ENCODE measurements at places on chromosomes 1 and 21.

GRCh38 chr1:190563230-190563629 lies 85.6 kb upstream of the BRINP3 start:
- no peak for DNase-seq

DNA sequence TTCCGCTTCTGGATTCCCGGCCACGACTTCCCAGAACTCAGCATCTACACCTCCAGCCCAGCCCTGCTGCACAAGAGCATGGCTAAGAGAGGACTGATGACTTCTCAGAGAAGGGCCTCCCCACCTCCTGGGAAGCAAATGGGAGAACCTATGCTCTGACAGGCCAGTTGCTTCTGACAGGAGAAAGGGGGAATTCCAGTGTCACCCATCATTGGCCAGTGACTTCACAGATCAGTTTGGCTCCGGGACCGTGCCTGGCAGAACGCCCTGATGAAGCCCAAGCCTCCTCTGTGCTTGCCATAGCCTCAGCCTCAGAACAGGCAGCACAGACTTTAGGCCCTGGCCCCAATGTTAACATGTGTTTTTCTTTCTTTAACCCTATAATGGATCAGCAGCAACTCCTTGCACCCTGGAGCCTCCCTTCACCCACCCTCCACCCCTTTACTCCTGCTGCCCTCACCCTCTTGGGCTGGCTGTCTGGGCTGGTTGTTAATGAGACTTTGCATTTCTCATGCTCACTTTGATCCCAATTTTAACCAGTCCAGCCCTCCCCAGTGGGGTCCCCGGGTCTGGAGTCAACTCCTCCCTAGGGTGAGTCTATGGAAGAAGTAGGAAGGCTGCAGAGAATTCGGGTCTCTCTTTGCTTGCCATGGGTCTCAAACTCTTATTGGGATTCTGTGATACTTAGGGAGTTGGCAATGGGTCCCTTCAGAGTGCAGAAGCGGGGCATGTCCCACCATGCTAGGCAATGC lies 42.7 kb upstream of the SLC30A1 start:
- DNase-seq: no peak

GRCh38 chr21:41098481-41099042 lies 69.4 kb upstream of the BACE2 start:
- no peak for DNase-seq

DNA sequence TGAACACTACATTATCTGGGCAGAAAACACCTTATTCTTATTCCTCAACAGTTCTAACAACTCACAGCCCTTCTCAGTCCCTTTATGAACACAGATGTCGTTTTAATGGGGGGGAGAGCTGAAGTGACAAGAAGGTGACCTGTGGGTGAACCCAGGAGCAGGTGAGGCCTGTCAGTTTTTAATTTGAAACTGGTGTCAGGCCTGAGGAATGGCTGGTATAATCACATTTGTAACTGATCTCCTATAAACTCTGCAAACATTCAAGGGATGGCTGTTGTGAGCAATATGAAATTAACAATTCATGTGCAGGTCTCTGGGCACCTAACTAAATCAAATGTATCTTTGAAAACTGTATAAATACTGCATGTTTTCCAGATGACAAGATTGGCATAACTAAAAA lies 362.1 kb upstream of the NR5A2 start:
- no peak for DNase-seq

GRCh38 chr1:33155877-33156538 lies 25.8 kb downstream of the TRIM62 start:
- no peak for DNase-seq

DNA sequence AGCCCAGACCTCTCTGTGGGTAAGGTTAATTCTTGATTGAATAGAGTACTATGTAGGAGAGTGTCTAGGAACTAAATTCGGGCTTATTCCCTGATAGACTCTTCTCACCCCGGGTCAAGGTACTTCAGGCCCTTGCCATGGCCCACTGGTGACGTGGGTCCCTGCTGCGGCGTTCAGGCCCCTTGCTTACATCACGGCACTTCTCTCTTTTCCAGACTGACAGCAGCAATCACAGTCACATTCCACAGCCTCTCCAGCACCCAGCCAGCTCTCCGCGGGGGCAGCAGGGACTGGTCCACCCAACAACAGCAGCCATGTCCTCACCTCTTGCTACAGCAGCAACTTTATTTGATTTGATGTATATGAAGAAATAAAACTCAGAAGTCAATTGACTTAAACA lies 401.2 kb upstream of the VAMP3 start:
- no peak for DNase-seq

GRCh38 chr1:176379626-176380339 lies 83.2 kb upstream of the PAPPA2 start:
- no peak for DNase-seq

- peak; percentile 38 for DNase-seq
These were observed 15.3 kb upstream of the RGS8 start for GRCh38 chr1:182699393-182700350.

- no peak for DNase-seq
These were observed 57.2 kb upstream of the RUNX1 start for GRCh38 chr21:35106246-35106835.

DNA sequence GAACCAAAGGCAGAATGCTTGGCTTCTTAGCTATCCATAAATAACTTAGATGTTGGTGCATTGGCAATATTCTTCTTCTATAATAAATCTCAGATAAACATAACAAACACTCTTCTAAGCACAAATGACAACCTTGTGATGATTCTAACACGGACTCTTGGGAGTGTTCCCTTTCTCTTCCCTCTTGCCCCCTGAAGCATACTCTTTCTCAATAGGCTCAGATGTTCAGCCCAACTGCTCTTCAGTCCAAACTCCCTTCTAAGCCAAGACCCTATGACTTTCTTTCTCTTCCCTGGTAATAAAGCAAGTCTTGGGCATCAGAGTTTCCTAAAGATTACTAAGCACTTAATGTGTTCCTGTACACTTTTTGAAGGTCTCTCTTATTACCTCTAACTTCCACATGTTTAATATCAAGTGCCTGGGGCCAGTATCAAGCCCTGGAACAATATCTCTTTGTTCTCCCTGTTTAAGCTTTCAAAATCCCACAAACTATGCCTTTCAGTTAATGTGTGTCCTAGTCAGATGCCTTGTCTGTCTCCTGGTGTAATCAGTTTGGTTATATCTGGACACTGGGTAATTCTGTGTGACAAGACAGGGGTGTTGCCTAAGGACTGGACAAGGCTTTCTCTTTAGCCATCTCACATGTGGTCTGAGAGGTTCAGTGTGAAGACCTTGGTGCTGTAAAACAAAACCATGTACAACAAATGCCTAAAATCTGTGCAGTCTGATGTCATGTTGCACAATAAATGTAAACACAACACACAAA lies 92.9 kb upstream of the IVNS1ABP start:
- DNase-seq: no peak

DNA sequence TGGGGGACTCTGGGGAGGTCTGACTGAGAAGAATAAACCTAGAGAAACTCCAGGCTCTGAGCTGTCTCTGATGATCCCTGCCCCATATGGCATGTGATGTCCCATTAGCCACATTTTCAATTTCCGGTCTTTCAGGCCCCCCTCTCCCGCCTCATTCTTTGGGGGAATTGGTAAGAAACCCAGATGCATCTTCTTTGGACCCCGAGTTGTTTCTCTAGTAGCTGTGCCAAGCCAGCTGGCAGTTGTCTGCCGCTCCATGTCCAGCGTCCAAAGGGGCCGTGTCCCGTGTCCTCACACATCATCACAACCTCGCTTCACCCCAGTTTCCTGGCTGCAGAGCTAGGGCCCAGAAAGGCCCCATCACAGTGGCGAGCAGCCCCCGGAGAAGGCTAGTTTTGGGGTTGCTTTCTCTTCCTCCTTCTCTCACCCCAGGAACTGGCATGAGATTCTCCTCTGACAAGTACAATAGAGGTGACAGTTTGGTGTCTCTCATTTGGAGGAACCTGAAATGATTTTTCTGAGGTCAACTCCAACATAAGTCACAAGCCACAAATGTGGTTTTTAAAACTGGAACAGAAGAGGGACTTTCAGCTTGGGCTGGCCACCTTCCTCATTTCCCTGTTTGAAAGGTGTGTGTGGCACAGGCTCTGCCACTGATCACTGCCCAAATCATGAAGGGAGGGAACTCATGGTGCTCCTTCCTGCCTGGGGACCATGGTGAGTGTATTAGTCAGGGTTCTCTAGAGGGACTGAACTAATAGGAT lies 6.4 kb upstream of the GPR157 start:
- DNase-seq: no peak

GRCh38 chr1:8538502-8538901 lies 220.6 kb downstream of the SLC45A1 start:
- no peak for DNase-seq

GRCh38 chr1:12201352-12202189 lies 28.3 kb upstream of the VPS13D start:
- no peak for DNase-seq

- peak; percentile 41 for DNase-seq
These were observed 148.0 kb downstream of the GALNT2 start for GRCh38 chr1:230215031-230215430.

DNA sequence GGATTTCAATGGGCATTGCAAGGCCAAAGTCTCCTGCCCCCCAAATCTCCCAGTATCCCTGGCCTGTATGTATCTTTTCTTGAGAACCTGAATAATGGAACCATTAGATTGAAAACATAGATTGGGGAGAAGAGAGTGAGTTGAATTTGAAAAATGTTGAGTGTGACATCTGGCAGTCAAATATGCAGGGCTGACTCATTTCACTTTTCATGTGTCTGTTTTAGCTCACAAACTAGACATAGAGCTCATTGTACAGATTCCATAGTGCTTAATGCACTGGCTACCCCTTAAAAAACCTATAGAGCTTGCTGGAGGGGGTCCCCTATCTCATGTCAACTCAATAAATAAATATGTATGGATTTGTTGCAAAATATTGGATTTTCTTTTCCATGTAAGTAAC lies 30.8 kb downstream of the DDR2 start:
- no peak for DNase-seq

DNA sequence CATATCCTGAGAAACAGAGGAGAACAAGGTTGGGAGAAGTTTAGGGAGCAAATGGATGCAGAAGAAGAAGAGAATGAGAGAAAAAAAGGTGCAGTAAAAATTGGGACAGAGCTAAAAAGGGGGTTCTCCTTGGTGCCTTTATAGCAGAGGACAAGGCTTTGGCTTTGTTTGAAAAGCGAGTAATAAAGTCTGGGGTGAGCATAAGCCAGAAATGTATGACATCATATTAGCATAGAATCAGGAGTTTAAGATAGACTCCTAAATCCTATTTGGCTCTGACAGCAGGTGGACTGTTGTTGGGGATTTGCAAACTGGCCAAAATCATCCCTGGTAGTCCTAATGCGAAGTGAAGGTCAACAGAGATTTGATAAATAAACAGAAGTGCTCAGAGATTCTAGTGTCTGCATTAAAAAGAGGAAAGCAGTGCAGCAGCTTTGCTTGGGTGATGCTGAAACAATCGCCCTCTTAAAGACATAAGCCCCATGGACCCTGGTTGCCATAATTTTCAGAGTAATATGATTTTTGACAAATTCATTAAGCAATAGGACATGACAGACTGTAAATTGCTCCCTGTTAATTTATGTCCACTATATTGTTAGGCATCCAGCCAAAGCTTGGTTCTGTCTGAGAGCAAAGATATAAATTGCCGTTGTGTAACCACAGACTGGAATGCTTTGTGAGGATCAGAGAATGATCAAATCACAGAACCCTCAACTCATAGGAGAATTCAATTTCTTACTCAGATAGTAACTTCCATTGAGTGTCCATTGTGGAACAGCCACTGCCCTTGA lies 385.0 kb upstream of the NFIA start:
- peak; percentile 10 for DNase-seq

DNA sequence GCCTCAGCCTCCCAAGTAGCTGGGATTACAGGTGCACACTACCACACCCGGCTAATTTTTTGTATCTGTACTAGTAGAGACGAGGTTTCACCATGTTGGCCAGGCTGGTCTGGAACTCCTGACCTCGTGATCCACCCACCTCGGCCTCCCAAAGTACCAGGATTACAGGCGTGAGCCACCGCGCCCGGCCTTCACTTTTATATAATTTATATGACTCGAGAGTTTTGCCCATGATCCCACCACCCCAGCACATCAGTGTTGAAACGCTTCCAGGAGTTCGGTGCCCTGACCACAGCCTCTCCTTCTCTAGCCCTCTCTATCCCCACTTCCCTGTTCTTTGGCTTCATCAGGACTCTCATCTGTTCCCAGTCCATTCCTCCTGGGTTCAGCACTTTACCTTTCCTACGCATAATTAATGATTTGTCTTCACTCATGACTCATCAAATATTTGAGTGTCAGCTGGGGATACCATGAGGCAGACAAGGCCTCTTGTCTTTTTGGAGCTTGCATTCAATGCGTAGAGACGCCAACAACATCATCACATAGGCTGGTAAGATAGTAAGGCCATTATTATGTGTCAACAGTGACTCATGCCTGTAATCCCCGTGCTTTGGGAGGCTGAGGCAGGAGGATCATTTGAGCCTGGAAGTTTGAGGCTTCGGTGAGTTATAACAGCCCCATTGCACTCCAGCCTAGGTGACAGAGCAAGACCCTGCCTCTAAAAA lies 1.4 kb downstream of the PMF1 start:
- no peak for DNase-seq

GRCh38 chr1:199202331-199202730 lies 563.5 kb downstream of the PTPRC start:
- DNase-seq: no peak

GRCh38 chr21:29721221-29721620 lies 218.6 kb downstream of the GRIK1 start:
- DNase-seq: no peak

GRCh38 chr1:30952098-30952497 lies 43.5 kb upstream of the SDC3 start:
- DNase-seq: no peak

- peak; percentile 67 for DNase-seq
These were observed 13.1 kb downstream of the KRTAP13-1 start for GRCh38 chr21:30408782-30409494.

GRCh38 chr1:165877940-165878556 lies 50.6 kb downstream of the UCK2 start:
- no peak for DNase-seq

- no peak for DNase-seq
These were observed 317.0 kb downstream of the BARHL2 start for GRCh38 chr1:90400131-90400530.

- DNase-seq: no peak
These were observed 14.6 kb upstream of the SLC6A17 start for GRCh38 chr1:110135666-110136065.

GRCh38 chr1:182615468-182616129 lies 11.4 kb upstream of the RGS16 start:
- DNase-seq: peak; percentile 62

GRCh38 chr1:110434946-110435345 lies 16.0 kb upstream of the PROK1 start:
- DNase-seq: no peak

GRCh38 chr21:45317398-45318145 lies 29.9 kb upstream of the POFUT2 start:
- no peak for DNase-seq

DNA sequence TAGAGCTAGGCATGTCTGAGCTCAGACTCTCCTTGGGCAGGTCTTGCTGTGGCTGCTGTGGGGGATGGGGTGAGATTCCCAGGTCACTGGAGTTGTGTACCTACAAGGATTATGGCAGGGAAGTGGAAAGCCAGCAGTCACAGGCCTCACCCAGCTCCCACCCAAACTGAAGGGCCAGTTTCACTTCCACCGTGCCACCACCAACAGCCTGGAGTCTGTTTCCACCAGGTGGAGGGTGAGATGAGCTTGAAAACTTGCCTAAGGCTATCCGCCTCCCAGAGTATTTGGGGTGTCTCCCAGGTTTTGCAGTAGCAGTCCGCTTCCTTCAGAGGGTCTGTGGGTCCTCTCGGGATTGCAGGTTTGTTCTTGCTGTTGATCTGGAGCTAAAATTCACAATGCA lies 327.7 kb downstream of the PTPRC start:
- DNase-seq: no peak

GRCh38 chr1:179168536-179168935 lies 60.9 kb downstream of the ABL2 start:
- no peak for DNase-seq

GRCh38 chr1:17576519-17576853 lies 37.0 kb downstream of the ARHGEF10L start:
- no peak for DNase-seq

All from WERI-Rb-1 (cell line).